Calu3 (cell line): ENCODE measurements at places on chromosomes 13 and 19.

GRCh38 chr13:111005808-111006505 lies 91.1 kb upstream of the ANKRD10 start:
- H3K4me3 ChIP-seq, result no peak overlapping the region
- H3K27ac ChIP-seq, result no peak overlapping the region
- no peaks in the 10 kb centered on the region for H3K36me3 ChIP-seq
- H3K4me1 ChIP-seq, result no peaks in the 10 kb centered on the region
- no peak for DNase-seq

- H3K4me3 ChIP-seq, result no peak overlapping the region
- no peak for DNase-seq
- no peaks in the 10 kb centered on the region for H3K4me1 ChIP-seq
- H3K36me3 ChIP-seq, result no peaks in the 10 kb centered on the region
Observed at GRCh38 chr13:66994097-66994496, 236.0 kb downstream of the PCDH9 start.

DNA sequence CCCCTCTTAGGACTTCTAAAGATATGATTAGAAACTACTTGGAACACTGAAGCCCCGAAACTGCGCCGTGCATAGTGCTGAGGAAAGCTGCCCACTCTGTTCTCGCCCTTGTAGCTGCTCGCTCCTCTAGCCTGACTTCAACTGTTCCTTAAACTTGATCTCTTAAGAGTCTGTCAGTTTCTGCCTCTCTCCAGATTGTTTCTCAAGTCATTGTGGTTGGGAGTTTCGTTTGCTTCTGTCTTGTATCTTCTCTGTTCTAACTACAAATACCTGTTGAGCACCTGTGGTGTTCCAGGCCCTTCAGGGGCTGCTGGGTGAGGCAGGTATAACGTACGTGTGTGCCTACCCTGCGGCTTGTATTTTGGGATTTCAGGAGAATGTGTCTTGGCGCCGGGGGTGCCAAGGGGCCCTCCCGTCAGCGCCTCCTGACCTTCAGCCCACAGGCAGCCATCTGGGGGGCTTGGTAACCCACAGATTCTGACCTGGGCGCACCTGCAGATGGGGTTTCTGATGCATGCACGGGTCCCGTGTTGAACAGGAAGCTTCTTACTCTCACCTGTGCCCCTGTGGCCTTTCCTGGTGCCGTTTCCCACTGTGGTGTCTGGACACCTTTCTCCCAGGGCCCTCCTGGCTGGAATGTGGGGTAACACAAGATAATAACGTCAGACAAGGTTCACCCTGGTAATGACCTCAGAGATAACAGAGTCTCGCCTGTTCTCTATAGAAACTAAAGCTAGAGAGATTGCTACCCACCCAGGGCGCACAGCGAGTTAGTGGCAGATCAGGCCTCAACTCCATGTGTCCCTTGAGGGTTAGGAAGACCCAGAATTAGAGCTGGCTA lies 17.2 kb upstream of the DCUN1D2 start:
- no peaks in the 10 kb centered on the region for H3K27me3 ChIP-seq
- H3K4me1 ChIP-seq, result no peaks in the 10 kb centered on the region
- no peaks in the 10 kb centered on the region for H3K36me3 ChIP-seq
- no peak overlapping the region for H3K4me3 ChIP-seq
- no peak for DNase-seq

DNA sequence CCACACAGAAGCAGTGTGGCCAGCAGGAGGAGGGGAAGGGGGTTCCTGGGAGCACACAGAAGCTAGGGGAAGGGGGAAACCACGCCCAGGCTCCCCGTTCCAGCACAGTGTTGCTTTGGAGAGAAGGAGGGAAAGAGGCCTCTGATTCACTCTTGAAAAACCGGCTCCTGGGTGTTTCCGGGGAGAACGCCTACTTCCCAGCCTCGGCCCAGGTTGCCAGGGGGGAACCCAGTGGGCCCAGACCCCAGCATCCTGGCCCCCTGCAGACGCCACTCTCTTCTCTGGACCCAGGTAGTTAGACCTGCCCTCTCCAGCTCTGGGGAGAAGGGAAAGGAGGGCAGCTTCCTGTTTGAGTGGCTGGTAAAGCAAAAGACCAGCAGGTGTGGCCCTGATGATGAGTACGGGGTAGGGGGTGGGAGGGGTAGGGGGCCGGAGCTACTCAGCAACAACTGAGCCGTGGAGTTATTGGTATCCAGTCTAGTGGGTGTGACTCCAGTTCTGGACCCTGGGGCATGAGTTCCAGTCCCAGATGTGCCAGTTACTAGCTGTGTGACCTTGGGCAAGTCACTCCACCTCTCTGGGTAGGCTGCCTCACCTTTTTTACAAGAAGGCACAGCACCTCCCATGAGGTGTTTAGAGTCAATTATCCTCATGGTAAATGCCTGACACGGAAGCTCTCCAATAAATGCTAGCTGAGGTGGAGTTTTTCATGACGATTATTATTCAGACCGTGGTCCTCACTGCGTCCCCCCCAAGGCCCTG lies 836 bp downstream of the GIPC1 start:
- H3K36me3 ChIP-seq, result peaks cover 64% of the 10 kb centered on the region
- H3K4me1 ChIP-seq, result peaks cover 19% of the 10 kb centered on the region
- H3K4me3 ChIP-seq, result peak overlapping the region; percentile 73
- H3K27me3 ChIP-seq, result no peaks in the 10 kb centered on the region
- peak overlapping the region; percentile 26 for H3K27ac ChIP-seq
- peak; percentile 50 for DNase-seq

- no peaks in the 10 kb centered on the region for H3K4me1 ChIP-seq
- H3K4me3 ChIP-seq, result no peak overlapping the region
- no peaks in the 10 kb centered on the region for H3K27me3 ChIP-seq
- peaks cover 4% of the 10 kb centered on the region for H3K36me3 ChIP-seq
- H3K27ac ChIP-seq, result no peak overlapping the region
- DNase-seq, result no peak
Observed at GRCh38 chr13:111561091-111561781, 240.8 kb downstream of the TEX29 start.

GRCh38 chr19:6551607-6552450 lies 21.0 kb downstream of the TNFSF9 start:
- no peaks in the 10 kb centered on the region for H3K36me3 ChIP-seq
- DNase-seq, result no peak
- no peak overlapping the region for H3K4me3 ChIP-seq
- peaks cover 5% of the 10 kb centered on the region for H3K27me3 ChIP-seq

DNA sequence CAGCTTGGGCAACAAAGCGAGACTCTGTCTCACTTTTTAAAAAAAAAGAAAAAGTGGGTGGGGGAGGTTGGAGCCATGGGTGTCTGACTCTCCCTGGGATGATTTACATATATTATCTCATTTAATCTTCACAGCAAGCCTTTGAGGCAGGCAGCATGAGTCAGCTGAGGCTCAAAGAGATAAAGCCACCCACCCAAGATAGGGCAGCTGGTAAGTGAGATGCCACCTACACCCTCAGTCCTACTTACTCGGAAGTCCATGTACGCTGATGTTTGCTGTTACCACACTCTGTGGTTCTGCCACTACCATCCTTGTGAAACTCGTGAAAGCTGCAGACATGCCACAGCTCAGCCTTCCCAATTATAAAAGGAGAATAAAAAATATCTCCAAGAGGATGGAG lies 142.0 kb upstream of the TSHZ3 start:
- no peak for DNase-seq
- H3K36me3 ChIP-seq, result no peaks in the 10 kb centered on the region
- H3K27me3 ChIP-seq, result no peaks in the 10 kb centered on the region
- H3K4me3 ChIP-seq, result no peak overlapping the region
- H3K27ac ChIP-seq, result no peak overlapping the region

- H3K27me3 ChIP-seq, result no peaks in the 10 kb centered on the region
- H3K4me3 ChIP-seq, result no peak overlapping the region
- no peak for DNase-seq
- H3K4me1 ChIP-seq, result peaks cover under 1% of the 10 kb centered on the region
- H3K27ac ChIP-seq, result no peak overlapping the region
- H3K36me3 ChIP-seq, result no peaks in the 10 kb centered on the region
Observed at GRCh38 chr13:44125943-44126469, 246.3 kb downstream of the LACC1 start.

DNA sequence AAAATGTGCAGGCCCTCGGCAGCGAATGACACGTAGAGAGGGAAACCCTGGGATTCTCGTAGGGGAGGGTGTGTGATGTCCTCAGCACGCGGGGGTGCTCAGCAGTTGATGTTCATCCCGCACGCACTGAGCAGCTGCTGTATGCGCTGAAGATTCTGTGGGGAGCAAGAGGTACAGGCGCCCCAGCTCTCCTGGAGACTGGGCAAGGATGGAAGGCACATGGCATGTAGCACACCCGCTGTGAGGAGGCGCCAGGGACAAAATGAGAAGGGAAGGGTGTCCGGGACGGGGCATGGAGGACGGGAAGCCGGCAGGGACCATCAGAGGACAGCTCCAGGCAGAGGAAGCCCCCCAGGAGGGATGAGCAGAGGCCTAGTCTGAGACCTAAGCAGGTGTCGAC lies 15.4 kb downstream of the ATP11A start:
- H3K4me3 ChIP-seq, result no peak overlapping the region
- no peaks in the 10 kb centered on the region for H3K4me1 ChIP-seq
- no peak for DNase-seq
- no peaks in the 10 kb centered on the region for H3K27me3 ChIP-seq
- H3K27ac ChIP-seq, result no peak overlapping the region

GRCh38 chr19:46474211-46474610 lies 2.8 kb upstream of the PNMA8A start:
- H3K4me3 ChIP-seq, result no peak overlapping the region
- H3K36me3 ChIP-seq, result no peaks in the 10 kb centered on the region
- no peaks in the 10 kb centered on the region for H3K4me1 ChIP-seq

- no peak overlapping the region for H3K27ac ChIP-seq
- H3K4me3 ChIP-seq, result no peak overlapping the region
Observed at GRCh38 chr13:112144616-112145550, 77.9 kb downstream of the SOX1 start.

- peaks cover 19% of the 10 kb centered on the region for H3K4me1 ChIP-seq
- H3K4me3 ChIP-seq, result peak overlapping the region; percentile 77
- H3K27ac ChIP-seq, result peak overlapping the region; percentile 75
- peak; percentile 24 for DNase-seq
- no peaks in the 10 kb centered on the region for H3K27me3 ChIP-seq
- peaks cover 31% of the 10 kb centered on the region for H3K36me3 ChIP-seq
Observed at GRCh38 chr19:6108721-6109633, 1.3 kb downstream of the RFX2 start.

DNA sequence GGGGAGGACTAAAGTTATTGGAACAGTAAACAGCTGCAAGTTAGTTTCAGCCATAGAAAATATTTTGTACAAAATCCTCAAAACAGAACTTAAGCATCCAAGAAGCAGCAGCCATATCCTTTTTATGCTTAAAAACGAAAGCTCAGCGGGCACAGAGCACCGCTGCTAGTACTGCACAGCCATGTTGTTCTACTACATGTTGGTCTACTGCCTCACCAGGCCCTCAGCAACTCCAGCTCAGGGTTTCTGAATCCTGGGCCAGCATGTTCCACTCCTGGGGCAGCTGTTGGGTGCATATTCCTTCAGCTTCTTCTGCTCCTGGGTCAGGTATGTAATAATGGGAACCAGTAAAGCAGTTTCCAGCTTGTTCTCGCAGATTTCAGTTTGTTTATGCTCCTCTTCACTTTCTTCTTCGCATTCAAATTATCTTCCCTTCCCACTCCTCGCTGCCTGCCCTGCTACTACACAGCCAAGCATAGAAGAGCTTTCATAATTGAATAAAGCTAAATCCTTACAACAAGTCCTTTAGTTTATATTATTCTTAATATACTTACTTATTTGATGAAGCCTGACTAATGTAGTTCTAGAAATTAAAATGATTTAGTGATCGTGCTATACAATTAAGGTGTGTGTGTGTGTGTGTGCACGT lies 820.5 kb upstream of the ATXN8OS start:
- H3K36me3 ChIP-seq, result no peaks in the 10 kb centered on the region
- no peak for DNase-seq
- H3K4me1 ChIP-seq, result no peaks in the 10 kb centered on the region
- H3K27me3 ChIP-seq, result no peaks in the 10 kb centered on the region
- no peak overlapping the region for H3K27ac ChIP-seq
- no peak overlapping the region for H3K4me3 ChIP-seq

GRCh38 chr19:31574251-31574973 lies 225.2 kb upstream of the TSHZ3 start:
- no peak for DNase-seq
- no peaks in the 10 kb centered on the region for H3K27me3 ChIP-seq
- H3K27ac ChIP-seq, result no peak overlapping the region
- no peak overlapping the region for H3K4me3 ChIP-seq

- H3K27me3 ChIP-seq, result no peaks in the 10 kb centered on the region
- DNase-seq, result no peak
- peaks cover 10% of the 10 kb centered on the region for H3K4me1 ChIP-seq
- H3K27ac ChIP-seq, result no peak overlapping the region
- H3K36me3 ChIP-seq, result peaks cover 11% of the 10 kb centered on the region
- H3K4me3 ChIP-seq, result no peak overlapping the region
Observed at GRCh38 chr13:19680751-19681150, 47.3 kb downstream of the MPHOSPH8 start.

GRCh38 chr19:45971260-45971902 lies 2.3 kb downstream of the NOVA2 start:
- no peak for DNase-seq
- peaks cover 92% of the 10 kb centered on the region for H3K27me3 ChIP-seq
- H3K4me3 ChIP-seq, result no peak overlapping the region
- peaks cover 15% of the 10 kb centered on the region for H3K4me1 ChIP-seq
- H3K36me3 ChIP-seq, result no peaks in the 10 kb centered on the region
- no peak overlapping the region for H3K27ac ChIP-seq

GRCh38 chr13:110347535-110348308 lies 40.6 kb downstream of the COL4A2 start:
- peaks cover 12% of the 10 kb centered on the region for H3K4me1 ChIP-seq
- no peak overlapping the region for H3K4me3 ChIP-seq
- peak overlapping the region; percentile 71 for H3K27ac ChIP-seq
- no peaks in the 10 kb centered on the region for H3K27me3 ChIP-seq

DNA sequence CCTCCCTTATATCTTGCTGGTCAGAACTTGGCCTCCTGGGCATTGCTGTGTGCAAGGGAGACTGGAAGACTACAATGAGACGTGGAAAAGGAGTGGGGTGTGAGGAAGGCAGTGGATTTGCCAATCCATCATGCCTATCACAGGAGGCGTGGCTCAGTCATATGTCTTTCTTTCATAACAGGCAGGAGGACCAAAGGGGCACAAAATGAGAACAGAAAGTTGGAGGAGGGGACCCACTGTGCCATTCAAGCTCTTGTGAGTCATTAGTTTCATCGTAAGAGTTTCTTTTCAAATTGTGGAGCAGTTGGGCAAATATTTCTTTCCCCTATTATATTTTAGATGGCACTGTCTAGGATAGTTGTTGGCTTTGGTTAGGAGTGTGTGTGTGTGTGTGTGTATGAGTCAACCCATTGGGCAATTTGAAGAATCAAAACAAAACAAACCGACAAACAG lies 471.5 kb downstream of the TSHZ3 start:
- no peak overlapping the region for H3K4me3 ChIP-seq
- DNase-seq, result no peak
- no peaks in the 10 kb centered on the region for H3K4me1 ChIP-seq
- no peak overlapping the region for H3K27ac ChIP-seq
- no peaks in the 10 kb centered on the region for H3K27me3 ChIP-seq
- H3K36me3 ChIP-seq, result no peaks in the 10 kb centered on the region

- no peak for DNase-seq
- peak overlapping the region; percentile 56 for H3K4me3 ChIP-seq
- H3K27ac ChIP-seq, result no peak overlapping the region
- peaks cover 34% of the 10 kb centered on the region for H3K27me3 ChIP-seq
- peaks cover 5% of the 10 kb centered on the region for H3K36me3 ChIP-seq
Observed at GRCh38 chr19:15584095-15584494, 30.9 kb upstream of the CYP4F8 start.
